Fibroblast of skin of abdomen (primary cell): ENCODE measurements at places on chromosomes 11 and 22.

DNA sequence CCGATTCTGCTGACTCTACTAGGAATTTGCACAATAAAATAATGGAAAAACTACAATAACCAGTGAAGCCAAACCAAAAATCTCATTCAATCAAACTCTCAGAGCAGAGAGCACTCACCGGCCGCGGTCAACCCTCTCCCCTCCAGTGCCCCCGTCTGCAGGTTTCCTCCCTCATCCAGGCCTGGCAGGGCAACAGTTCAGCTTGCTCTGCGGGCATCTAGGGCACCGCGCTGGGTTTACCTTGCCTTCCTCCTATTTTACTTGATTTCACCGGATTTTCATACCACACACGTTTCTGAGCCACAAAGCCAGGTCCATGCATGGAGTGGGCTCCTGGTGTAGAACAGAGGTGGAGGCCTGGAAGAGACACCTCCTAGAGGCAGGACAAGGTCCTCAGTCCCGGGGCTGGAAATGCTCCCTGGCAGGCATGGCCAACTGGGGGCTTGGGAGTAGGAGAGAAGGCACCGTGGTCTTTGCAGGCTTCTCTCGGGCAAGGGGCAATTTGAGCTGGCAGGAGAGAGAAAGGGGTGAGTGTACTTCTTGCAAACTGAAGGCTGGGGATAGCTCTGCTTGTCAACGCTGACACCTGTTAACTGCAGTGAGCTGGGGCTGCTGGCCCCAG is 938.4 kb downstream of the BRD1 start:
- DNase-seq: no peak

DNA sequence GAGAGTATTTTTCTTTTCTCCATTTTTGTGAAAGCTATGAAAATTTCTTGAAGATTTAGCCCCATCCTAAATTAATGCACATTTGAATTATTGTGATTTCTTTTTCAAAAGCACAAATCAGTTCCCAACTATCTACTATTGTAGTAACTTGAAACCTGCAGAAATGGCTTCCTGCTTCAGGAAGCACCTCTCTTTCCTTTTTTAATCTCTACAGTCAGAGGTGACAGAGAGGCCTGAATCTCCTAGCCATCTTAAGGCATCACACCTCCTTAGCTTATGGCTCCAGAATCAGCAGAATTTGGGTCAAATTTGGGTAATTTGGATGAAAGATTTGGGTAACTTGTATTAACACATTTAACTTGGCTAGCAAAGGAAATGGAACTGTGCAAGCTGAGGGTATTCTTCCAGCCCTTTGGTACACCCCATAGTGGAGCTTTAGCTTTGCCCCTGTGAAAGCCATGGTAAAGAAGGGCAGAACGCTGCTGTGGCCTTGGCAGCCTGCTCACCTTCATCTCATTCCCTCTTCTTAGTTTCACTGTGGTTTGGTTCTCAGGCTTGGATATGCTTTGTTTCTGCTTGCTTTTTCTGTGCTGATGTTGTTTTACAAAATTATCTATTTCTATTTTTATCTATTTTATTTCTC is 16.2 kb downstream of the TBCEL start:
- DNase-seq: no peak

GRCh38 chr11:117933930-117934329 is 4.7 kb upstream of the TMPRSS13 start:
- no peak for DNase-seq

DNA sequence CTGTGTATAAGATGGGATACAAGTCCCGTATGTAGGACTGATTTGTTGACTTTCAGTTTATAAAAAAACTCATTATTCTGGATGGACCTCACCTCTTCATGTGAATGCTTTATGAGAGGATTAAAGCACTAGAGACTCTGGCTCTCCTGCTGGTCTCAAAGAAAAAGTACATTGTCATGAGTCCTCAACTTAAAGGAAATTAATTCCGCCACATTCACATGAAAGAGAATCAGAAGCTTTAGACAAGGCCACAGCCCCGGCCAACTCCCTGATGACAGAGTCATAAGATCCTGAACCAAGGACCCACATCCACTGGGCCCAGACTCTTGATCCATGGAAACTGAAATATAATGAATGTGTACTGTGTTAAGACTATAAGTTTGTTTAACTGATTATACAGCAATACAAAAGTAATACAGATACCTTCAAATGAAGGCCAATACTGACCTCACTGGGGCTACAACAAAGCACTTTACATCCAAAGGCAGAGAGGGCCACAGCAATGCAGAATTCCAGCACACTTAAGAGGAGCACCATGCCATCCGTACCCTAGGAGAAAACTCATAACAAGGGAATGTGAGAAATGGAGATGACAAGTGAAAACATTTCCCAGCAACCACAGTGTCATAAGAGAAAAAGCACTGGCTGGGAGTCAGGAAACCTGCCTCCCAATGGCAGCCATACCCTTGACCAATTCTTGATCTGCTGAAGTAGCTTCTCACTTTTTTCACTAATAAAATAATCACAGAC is 25.4 kb upstream of the MS4A6A start:
- no peak for DNase-seq

DNA sequence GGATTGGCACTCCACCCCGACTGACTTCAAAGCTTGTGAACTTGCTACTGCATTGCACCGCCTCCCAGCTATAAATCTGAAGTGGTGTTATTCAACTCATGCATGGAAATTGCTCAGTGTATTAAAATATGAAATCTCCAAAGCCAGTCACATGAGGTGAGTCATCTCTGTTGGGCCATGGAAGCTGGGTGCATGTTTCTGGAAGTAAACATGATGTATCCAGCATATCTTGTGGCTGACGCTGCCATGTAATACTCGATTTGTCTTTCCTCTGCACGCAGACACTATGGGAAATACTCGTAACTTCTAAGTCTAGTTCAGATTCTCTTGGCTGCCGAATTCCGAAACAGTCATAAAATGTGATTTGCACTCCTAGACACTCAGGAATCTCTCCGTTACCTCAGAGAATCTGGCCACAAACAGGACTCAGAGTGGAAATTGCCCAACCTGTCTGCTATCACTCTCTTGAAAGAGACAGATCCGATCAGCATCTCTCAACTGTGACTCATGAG is 154.9 kb upstream of the MPPED2 start:
- peak; percentile 96 for DNase-seq

- no peak for DNase-seq
Observed at GRCh38 chr11:100800202-100800601, 113.1 kb downstream of the ARHGAP42 start.

- no peak for DNase-seq
Observed at GRCh38 chr11:12149672-12150225, 39.4 kb downstream of the MICAL2 start.

GRCh38 chr22:37077802-37078448 is 26.4 kb downstream of the KCTD17 start:
- peak; percentile 25 for DNase-seq

- DNase-seq: no peak
Observed at GRCh38 chr22:47787501-47788227, 1025.2 kb downstream of the TBC1D22A start.

- DNase-seq: no peak
Observed at GRCh38 chr11:14713496-14714244, 70.1 kb downstream of the PDE3B start.

GRCh38 chr11:1889224-1889930 is 2.3 kb downstream of the PRR33 start:
- DNase-seq: no peak

GRCh38 chr22:19597399-19597735 is 73.2 kb upstream of the CLDN5 start:
- no peak for DNase-seq

DNA sequence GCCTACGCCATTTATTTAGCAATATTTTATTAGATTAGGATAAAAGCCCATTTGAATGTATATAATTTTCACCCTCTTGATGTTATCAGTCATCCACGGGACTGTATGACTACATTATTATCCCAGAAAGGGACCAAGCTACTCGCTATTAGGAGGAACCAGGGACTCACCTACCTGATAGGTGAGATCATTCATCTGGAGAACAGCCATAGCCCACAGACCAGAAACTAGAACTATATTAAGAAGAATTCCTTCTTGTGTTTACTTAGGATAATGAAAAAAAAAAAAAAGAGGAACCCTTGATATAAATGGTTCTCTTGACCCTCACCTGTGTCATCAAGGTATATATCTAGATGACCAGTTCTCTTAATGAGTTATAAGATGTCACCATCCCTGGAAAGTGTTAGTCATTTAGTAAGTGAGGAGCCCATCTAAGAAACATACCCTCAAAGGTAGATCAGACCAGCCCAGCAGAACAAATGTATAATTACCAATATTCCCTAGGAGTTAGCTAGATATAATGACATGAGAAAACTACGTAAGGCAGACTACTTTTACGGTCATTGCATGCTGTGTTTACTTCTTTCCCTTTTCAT is 8.0 kb downstream of the SIK3 start:
- no peak for DNase-seq

DNA sequence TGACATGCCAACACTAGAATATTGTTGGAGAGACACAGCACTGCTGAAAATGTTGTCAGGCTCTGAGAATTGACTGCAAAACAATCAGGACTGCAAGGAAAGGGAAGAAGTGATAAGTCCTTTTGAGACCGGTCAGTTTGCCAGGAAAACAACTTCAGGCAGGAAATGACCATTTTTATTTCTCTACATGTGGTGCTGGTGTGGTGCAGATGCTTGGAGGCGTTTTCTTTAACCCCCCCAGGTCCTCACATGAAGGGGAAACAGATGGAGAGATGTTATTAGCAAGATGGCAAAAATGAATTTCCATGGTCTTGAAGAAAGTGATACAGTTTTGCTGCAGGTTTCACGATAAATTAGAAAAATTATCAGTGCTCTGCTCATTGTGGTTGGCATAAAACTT is 5.7 kb downstream of the AP2A2 start:
- DNase-seq: no peak

GRCh38 chr11:122156940-122157382 is 40.9 kb upstream of the BLID start:
- no peak for DNase-seq

- DNase-seq: no peak
Observed at GRCh38 chr11:1845561-1846452, 7.0 kb downstream of the TNNI2 start.

GRCh38 chr11:128779036-128779435 is 85.2 kb downstream of the FLI1 start:
- DNase-seq: peak; percentile 48

DNA sequence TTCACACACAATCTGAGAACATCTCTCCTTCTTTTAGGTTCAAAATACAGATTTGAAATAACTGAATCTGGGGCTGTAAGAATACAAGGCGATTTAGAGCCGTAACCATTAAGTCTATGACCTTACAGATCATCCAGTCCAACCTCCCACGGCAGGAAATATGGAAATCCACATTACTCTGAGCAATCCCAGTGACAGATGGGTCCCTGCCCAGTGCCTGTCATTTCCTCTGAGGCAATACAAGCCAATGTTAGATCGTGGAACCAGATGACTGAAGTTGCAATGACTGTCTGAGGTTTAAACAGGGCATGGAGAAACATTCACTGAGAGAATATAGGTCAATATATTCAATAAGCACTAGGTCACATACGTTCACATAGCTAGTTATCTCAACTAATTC is 77.4 kb upstream of the OR5AK2 start:
- DNase-seq: peak; percentile 2

DNA sequence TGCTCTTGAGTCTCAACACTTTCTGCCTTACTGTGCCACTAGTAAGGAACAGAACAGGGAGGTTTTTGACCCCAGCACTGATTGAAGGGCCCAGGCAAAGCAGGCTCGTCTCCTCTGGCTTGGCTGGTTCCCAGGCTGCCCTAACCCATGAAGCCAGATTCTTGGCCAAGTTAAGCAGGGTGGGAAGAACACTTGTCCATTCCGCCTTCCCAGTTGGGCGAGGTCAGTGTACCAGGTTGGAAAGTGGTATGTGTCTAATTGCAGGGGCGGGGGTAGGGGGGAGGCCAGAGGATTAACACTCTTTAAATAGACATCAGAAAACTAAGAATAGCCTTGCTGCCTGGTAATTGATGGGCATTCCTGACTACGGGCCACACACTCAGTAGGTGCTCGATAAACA is 14.4 kb downstream of the TIMP3 start:
- no peak for DNase-seq

DNA sequence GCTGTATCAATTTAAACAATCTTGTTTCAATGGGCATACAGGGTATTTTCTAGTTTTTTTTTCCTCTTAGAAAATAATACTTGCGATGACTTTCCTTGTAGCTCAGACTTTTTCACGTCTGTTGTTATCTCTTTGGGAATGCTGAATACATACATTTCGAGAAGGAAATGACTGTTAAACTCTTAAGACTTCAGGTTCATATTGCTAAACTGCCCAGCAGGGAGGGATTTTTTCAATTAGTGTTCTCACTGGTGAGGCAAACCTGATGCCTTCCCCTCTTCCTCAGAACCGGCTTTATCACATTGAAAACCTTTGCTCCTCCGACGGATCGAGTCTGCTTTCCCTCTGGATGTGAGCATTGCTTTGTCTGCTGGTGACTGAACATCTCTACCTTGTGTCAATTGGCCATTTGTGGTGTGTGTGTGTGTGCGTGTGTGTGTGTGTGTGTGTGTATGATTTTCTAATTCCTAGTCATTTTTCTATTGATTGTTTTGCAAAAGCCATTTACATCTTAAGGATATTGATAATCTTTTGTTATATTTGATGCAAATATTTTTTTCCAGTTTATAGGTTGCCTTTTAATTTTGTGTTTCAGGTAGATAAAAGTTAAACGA is 6.6 kb downstream of the NEAT1 start:
- DNase-seq: peak; percentile 57

- DNase-seq: no peak
Observed at GRCh38 chr22:47115921-47116320, 353.5 kb downstream of the TBC1D22A start.

- DNase-seq: no peak
Observed at GRCh38 chr22:47121791-47122190, 359.3 kb downstream of the TBC1D22A start.

GRCh38 chr11:73968356-73968966 is 14.2 kb downstream of the UCP2 start:
- no peak for DNase-seq

DNA sequence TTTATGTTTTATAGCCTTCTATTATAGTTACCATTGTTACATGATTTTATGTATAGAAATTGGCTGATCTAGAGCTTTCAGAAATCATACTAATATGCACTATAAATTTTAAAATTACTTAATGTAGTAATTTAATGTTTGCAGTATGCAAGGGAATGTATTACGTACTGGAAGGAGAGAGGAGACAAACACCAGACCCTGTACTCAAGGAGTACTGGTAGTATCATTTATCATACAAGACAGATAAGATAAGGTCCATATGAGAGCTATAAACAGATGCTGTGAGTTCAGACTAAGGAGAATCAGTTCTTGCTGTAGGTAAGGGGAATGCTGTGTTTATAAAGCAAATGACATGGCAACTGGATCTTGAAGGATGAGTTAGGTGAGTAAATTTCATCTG is 765 bp downstream of the BCO2 start:
- no peak for DNase-seq

GRCh38 chr11:74024261-74025029 is 15.6 kb upstream of the UCP3 start:
- DNase-seq: peak; percentile 83
